NCI-H2081 treated with DMSO at 0.1 percent for 48 hours (cell line): ENCODE measurements at places on chromosomes 7 and 10.
A peak's percentile ranks its signal among the peaks of the same experiment; 100 is the strongest.

DNA sequence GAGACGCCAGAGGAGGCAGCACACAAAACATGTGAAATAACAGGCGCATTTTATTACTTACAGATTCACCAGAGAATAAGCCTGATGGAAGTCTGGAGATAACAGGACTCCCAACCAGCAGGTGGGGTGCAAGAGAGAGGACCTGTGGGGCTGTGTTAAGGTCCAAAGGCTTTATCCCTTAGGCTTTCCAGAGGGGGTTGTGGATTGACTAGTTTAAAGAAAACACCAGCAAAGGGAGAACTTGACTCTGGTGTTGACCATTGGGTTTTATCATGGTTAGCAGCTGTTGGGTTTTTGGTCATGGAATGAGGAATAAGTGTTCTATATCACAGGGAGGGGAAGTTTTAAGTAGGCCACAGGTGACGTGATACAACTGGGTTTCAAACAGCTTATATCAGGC, 1.6 kb upstream of the CRPPA start:
- no peak for DNase-seq

DNA sequence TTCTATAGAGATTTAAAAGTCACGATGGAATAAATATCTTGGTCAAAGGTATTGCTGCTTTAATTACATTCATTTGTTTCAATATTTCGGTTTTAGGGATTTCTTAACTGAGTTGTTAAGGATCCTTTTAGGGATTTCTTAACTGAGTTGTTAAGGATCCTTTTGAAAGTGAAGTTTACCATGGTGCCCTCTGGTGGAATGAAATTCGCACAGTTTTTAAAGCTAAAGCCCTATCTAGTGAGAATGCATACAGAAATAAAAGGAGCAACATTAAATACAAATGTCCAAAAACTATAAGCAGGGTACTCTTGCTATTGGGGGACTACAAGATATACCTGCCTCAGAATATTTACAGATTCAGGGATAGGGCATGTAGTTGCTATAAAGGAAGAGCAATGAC, 193.7 kb downstream of the RNLS start:
- DNase-seq: no peak

GRCh38 chr10:30813872-30814481, 184.4 kb upstream of the LYZL2 start:
- DNase-seq: no peak

DNA sequence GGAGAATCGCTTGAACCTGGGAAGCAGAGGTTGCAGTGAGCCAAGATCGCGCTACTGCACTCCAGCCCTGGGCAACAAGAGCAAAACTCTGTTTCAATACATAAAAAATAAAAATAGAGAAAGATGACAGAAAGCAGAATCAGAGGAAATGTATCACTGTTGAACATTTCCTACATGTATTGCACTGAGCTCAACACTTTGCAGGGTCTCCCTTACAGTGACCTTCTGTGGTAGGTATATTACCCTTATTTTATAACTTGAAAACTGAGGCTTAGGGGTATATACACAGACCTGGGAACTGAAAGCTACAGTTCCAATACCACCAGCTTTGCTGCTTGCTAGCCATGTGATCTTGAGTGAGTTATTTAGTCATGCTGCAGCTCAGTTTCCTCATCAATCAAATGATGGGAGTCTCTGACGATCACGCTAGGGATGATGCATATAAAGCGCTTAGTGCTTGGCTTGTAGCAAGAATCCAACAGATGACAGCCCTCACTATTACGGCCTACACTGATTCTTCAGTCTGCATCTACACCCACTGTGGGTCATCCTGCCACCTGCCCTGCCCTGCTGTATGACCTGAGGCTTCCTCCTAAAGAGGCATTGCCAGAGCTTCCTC, 99.0 kb downstream of the PDE1C start:
- no peak for DNase-seq

DNA sequence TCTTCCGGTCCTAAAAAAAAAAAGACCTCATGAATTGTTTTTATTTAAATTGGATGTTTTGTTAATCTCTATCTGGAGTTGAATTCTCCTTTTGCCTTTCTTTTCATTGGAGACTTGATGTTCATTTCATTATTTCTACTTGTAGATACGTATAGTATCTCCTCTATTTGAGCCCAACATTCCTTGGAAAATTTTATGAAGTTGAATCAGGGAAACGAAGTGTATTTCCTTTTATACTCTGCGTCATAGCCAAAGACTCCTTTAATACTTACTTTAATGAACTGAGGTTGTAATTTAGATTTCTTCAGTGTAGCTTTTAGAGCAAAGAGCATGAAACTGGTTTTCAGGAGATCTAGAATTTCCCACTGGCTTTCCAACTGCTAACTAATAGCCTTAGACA, 132.4 kb downstream of the KIAA1217 start:
- DNase-seq: no peak

DNA sequence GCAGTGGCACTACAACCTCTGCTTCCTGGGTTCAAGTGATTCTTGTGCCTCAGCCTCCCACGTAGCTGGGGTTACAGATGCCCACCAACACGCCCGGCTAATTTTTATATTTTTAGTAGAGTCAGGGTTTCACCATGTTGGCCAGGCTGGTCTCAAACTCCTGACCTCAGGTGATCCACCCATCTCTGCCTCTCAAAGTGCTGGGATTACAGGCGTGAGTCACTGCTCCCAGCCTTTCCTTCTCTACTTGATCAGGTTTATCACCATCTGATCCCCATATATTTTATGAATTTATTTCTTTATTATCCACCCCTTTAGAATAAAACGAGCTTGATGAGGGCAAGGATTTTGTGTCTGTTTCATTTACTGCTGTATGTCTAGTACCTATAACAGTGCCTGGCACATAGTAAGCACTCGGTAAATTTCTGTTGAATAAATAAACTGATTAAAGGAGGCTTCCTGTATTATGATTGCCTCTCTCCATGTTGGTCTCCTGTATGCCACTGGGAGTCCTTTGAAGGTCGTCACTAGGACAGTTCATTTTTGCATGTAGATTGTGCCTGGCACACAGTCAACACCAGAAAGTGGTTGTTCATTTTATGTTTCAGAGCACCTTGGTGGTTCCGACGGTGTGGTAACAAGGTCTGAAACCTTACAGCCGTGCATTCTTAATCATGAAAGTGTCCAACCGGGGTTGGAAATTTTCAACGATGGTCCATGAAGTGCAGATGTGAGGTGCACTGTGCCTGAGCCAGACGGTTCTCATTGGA, 9.6 kb upstream of the EIF3A start:
- DNase-seq: no peak

DNA sequence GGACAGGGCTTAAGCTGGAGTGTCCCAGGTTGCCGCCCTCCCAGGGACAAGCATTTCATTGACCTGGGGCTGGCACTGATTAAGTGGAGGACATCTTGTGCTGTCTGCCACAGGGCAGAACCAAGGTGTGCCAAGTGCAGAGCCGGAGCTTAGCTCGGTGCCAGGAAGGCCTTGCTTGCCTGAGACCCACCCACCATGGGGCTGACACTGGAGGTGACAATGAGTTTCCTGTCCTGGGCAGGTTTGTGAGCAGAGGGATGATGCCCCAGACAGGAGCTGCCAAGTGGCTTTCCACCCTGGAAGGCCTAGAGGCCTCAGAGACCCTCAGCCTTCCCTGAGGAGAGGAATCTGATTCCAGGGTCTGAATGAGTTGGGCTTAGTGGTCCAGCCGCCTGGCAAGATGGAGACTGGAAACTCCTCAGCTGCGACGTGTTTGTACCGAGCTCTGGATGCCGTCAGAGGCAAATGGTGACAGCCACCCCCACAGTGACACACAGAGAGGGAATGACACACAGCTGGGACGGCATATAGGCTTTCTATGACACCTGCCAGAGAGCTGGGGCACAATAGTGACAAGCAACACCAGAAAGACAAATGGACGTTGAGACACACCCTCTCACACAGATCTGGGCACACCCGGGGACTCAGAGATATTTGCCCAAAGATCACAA, 2.6 kb downstream of the ADCYAP1R1 start:
- no peak for DNase-seq

- DNase-seq: no peak
Observed at GRCh38 chr10:103493916-103494877, 692 bp downstream of the NEURL1 start.

- peak; percentile 2 for DNase-seq
Observed at GRCh38 chr10:91758303-91759146, 39.7 kb upstream of the TNKS2 start.

- no peak for DNase-seq
Observed at GRCh38 chr10:62657244-62657835, 147.2 kb upstream of the ADO start.

DNA sequence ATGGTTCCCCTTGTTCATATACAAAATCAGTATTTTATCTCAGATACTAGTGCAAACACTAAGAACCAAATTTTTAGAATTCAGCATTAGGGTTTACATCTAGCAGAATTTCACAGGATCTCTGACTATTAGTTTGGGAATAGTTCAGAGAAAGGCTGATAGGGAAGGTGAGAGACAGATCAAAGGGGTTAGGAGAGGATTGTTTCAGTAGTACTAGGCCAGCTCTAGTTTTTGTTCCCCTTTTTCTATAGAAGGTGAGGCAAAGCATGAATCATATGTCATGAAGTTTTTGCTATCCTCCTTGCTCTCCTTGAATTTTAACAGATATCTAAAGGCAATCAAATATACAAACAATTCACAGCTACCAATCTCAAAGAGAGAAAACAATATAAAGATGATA, 26.1 kb upstream of the CTNNA3 start:
- no peak for DNase-seq

GRCh38 chr7:28065721-28066285, 114.8 kb downstream of the JAZF1 start:
- no peak for DNase-seq

- DNase-seq: no peak
Observed at GRCh38 chr10:74363727-74364126, 212.7 kb downstream of the ADK start.

GRCh38 chr10:74056050-74056818, 58.3 kb downstream of the VCL start:
- no peak for DNase-seq
